ENCODE measurements at places on chromosomes 5 and 9.

- DNase-seq: no peak
Measured at GRCh38 chr5:74182603-74183002, 457.9 kb downstream of the ENC1 start.

DNA sequence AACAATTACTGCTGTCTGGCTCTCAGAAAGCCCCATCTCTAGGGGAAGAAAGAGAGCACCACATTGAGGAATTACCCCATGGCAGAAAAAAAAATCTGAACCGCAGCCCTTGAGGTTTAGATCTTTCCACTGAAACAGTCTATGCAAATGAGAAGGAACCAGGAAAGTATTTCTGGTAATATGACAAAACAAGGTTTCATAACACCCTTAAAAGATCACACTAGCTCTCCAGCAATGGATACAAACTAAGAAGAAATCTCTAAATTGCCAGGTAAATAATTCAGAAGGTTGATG lies 427.1 kb downstream of the PRELID2 start:
- no peak for DNase-seq

DNA sequence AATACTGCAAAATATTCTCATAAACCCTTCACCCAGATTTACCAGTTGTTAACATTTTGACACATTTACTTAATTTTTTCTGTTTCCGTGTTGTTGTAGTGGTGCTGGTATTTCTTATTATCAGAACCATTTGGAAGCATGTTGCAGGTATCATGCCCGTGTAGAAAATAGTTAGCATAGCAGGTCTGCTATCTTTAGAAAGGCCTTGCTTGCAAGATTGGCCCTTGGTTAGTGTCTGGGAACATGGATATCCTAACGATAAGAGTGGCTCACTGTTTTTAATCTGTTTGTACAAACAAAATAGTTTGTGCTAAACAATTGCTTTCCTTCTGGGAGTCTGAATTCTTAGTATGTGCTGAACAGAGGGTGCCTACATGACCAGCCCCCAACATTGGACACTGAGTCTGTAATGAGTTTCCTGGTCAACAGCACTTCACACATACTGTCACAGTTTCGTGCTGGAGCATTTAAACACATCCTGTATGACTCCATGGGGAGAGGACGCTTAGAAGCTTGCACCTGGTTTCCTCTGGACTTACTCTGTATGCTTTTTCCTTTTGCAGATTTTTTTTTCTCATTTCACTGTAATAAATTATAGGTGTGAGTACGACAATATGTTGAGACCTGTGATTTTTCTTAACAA lies 66.9 kb downstream of the MAN2A1 start:
- DNase-seq: no peak

GRCh38 chr5:129172580-129172979 lies 78.0 kb downstream of the ISOC1 start:
- no peak for DNase-seq

DNA sequence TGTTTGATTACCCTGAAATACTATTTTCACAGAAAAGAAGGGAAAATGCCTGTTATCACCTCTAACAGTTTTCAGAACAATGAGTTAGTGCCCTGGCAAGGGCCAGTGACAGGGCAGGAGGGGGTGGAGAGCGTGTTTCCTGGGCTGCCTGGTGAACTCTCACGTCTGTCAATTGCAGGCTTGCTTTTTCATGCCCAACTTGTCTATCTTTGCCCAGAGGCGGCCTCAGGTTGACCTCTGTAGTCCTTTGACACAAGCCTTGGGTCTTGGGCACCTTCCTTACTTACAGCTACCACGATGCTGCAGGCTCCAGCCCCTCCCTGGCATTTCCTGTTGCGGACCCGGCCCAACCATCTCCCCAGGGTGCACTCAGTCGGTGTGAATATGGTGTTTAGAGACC lies 2.2 kb upstream of the CEL start:
- DNase-seq: no peak

- DNase-seq: no peak
Measured at GRCh38 chr5:119322948-119323537, 32.8 kb upstream of the TNFAIP8 start.

- no peak for DNase-seq
Measured at GRCh38 chr5:94711785-94712184, 93.3 kb downstream of the SLF1 start.

DNA sequence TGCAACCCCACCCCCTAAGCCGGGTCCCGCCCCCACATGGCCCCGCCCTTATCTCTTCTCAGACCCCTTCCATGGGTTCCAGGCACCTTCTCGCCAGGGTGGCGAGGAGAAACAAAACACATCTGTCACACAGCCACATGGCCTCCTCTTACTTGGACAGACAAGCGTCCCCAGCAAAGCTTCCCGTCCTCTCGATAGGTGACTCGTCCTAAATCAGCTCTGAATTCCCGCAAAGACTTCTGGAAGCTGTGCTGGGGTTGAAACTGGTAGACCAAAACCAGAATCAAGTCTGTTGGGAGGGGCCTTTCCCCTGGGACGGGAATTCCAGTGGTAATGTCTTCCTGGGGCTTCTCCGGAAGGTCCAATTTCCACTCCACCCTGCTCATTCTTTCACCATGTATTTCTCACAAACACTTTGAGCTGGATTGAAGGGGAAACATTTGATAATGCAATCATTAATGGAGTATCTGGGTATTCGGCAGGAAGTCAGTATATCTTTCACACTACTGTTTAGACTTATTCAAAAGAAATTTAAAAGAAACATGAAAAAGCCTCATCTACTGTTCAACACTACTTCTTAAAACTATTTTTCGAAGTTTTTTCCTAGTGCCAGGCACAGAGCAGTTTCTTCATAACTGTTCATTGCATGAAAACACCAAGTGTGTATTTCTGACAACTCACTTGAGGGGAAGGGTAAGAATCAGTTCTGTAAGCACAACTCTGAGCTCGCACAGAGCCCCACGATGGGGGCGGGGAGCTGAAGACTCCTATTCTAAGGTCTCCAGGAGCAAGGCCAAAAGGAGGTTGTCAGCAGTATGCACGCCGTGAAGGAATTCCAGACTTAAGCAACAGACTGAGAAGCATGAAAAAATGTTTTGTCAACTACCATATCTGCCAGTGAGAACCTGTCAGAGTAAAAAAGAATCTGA lies 644 bp upstream of the CTNNAL1 start:
- DNase-seq: no peak

GRCh38 chr5:93805616-93806379 lies 64.4 kb upstream of the POU5F2 start:
- DNase-seq: no peak

- DNase-seq: no peak
Measured at GRCh38 chr5:58763390-58763789, 180.5 kb downstream of the RAB3C start.

DNA sequence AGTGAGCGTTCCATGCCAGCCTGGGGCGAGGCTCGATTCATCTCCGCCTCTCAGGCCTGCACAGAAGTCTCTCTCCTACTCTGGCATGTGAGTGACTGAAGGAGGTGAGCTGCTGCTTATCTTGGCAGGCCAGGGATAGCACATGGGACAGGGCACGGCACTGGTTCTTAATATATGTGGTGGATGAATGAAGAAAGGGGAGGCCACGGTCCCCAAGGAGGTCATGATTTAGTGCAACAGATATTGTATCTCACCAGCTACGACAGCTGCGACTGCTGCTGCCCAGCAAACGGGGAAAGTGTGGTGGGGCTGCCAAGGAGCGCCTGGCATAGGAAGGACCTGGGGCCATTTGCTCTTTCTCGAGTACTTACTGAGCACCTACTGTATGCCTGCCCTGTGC lies 19.3 kb upstream of the MAPK9 start:
- no peak for DNase-seq

DNA sequence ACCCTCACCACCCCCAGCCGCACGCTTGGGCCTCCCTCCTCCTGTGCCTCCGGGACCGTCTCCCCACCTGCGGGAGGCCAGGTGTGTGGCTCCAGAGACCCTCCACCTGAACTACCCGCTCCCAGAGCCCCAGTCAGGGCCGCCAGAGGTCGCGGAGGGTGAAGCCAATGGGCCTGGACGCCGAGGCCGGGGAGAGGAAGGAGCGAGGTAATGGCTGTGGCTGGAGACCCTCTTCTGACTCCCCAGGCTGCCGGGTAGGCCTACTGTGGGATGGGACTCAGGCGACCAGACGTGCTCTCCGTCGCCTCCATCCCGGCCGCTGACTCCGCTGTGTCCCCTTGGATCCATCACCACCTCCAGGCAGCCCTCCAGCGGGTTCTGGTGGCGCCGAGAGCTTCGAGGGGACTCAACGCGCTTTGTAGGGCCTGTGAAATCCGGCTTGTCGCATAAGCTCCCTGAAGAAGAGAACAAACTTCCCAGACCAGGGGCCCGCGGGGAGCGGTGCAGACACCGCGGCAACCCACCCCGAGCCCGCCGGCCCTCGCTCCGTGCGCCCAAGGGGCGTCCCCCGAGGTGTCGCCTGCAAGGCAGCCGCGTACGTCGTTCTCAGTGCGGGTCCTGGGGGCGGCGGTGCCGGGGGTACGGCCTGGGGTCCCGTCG lies 12.6 kb downstream of the IRX2 start:
- DNase-seq: no peak

DNA sequence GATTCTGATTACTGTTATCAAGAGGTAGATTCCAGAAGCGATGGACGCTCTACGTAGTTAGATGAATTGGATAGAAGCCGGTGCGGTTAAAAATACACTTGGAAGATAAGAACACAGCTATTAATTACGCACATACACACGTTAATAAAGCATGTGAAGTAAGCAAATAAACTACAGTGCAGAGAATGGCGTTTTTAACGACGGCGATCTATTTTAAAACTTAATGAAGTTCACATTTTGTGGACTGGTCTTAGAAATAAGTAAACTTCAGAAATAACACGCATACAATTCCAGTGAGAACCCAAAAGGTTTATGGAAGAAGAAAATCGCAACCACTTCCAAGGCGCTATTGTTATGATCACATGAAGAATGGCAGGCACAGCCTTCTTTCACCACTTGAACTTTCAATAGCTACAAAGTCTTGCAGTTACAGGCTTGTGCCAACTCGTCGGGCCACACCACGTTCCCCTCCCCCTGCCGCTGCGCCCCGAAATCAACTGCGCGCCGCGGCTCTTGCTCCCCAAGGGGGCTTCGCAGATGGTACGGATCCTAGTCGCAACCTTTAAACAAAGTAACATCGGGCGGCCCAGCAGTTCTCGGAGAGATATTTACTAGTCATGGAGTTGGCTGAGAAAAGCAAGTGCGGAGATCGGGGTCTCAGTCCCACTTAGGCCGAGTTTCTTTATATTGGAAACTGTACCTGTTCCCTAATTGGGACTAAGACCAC lies 866 bp upstream of the SEMA6A start:
- DNase-seq: no peak

DNA sequence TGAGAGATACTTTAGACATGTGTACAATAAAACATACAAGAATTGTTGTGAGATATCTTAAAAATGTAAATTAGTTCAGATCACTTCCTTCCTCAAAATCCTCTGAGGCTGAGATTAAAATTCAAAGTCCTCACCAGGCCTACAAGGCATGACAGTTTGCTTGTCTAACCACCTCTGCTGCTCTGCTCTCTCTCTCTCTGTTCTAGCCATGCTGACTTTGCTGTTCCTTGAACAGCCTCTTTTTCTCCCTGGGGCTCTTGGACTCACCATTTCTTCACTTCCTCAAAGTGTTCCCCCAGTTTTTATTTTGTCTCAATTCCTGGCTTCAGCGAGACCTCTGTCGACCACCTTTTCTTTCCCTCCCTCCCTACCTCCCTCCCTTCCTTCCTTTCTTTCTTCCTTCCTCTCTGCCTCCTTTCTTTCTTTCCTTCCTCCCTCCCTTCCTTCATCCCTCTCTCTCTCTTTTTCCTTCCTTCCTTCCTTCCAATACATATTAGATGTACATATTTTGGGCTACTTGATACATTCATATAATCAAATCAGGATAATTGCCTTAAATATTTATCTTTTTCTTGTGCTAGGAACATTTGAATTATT lies 27.0 kb downstream of the CATSPER3 start:
- no peak for DNase-seq

DNA sequence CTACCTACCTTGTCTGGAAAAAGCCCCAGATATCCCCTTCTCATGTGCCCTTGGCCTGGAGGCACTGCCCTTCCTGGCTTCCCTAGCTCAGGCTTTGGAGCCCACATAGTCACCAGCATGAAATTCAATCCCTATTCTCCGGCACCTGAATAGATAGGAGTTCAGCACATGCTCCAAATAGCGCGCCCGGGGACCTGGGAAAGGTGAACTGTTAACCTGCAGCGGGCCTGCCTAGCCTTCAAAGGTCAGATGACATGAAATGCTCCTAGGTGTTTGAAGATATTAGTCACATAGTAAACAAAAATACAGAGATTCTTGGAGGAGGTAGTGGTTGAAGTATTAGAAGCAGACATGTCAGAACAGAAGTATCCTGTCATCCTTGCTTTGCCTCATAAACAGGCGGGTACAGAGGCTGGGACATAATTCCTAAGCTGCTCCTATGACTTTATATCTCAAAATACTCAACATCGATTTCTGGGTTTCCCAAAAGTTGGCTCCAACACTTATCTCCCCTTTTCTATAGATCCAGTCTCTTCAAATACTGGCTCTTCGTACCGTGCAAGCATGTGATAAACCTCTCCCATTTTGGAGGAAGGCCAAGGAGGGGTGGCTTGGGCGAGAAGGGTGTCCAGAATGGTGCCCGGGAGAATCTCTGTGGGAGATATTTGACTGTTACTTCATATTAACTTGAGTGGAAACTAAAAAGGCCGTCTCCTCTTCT lies 88.0 kb upstream of the ANKH start:
- no peak for DNase-seq

DNA sequence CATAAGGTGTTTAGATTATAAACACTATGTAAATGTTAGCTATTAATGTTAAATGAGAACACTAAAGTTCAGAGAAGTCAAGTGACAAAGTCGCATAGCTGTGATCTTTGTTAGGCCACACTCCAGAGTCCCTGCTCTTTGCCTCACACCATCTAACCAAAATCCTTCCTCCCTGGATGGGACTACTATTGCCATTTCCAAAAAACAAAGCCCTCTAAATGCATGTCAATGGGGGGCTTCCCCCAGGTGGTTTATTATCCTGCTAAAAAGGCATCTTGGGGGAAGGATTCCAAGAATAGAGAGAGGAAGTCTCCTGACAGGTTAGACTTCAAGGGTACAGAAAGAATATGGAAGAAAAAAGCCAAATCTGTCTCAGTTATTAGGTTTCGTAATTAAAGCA lies 10.4 kb downstream of the NR6A1 start:
- no peak for DNase-seq

DNA sequence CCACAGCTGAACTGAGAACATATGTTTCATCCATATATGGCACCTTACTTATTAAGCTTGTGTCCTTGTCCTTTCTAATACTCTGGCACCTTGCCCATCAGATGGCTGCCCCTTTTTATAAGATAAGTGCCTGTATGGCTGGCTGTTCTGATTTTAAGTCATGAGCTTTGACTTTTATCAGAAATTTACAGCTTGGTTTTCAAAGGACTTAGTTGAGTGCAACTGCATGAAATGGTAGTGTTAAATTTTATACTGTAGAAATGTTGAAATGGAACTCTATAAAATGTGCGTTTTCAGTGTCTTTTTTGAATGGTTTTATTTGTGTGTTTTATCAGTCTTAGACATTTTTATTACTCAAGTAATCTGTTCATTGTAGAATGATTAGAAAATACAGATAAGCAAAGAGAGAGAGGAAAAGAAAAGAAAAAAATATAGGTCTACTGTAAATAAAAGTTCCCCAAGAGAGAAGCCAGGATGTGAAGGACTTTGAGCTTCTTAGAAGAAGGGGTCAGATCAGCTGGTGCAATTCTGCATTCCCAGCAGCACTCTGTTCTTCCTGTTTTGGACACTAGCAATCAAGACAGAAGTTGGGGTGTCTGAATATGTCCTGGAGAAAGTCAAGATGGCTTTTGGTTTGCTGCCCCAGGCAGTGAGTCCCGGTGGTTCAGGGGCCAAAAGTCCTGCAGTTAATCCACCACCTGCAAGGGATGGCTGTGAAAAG lies 38.9 kb downstream of the ARHGAP26 start:
- DNase-seq: no peak
